Activated T-cell treated with anti-CD3 and anti-CD28 coated beads, Interleukin-2, amount 50 U/mL, for 24 hours (primary cell): ENCODE measurements at places on chromosomes 1 and 21.

DNA sequence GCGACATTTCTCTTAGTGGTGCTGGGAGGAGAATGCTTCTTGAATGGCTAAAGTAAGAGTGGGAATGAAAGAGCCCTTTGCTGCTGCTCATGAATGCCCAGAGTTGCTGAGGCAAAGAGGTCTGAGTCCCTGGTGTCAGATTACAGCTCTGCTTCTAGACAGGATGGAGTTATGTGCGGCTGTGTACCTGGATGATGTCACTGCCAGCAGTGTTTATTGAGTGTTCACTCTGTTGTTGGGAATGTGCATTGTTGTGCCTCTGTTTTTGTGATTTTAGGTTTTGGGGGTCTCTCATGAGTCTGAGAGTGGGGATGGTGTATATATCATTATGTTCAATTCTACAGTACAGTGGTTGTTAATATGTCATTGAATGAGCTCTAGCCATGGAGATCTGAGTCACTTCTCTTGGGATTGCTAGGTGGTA, 2.7 kb downstream of the CDC14A start:
- DNase-seq = no peak

DNA sequence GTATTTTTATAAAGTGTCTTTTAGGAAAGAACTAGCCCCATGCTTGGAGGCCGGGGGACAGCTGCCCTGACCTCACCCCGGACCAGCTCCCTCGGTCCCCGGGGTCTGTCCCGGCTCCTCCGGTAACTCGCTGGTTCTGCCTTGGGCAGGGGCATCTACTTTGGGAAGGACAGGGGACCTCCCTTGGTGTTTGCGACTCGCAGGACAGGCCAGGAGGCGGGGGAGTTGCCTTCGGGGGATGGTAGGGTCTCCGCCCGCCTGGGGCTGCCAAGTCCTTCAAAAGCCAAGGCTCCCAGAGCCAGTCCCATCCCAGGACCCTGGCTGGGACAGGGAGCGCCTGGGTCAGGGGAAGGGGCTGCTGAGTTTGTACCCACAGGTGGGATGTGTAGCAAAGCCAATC, 157.9 kb downstream of the PEX14 start:
- no peak for DNase-seq

GRCh38 chr21:45590246-45590725, 48.0 kb upstream of the SLC19A1 start:
- DNase-seq = peak; percentile 83

DNA sequence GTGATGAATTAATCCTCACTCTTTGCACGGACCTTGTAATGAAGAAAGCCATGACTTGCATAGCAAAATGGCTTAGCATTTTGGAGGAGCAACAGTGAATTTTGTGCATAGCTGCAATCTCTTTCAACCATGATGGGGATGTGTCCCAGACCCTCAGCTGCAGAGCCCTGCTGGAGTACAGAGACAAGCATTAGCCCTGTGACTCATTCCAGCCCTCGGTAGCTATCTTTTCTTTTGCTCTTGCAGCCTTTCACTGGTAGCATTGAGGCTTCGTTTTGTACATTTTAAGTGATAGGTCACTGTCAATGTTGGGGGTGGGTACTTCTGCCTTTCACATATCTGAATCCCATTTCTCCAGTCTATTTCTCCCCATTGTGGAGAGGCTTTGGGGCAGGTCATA, 58.4 kb downstream of the SLC35F3 start:
- no peak for DNase-seq

DNA sequence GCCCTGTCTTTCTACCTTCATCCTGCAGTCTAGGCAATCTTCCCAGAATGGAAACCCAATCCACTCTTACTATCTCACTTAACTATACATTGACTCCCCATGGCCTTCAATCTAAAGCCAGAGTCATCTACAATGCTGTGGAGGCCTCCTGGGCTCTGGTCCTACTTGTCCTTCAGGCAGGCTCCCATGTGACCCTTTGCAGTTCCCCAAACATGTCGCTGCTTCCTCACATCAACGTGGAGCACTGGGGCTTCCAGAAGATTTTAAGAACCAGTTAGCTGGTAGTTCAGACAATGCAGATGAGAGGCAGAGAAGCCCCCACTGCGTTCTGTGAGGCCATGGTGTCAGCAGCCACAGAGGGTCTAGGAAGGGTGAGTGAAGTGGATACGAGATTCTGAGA, 18.6 kb downstream of the LYPD8 start:
- DNase-seq = no peak

- DNase-seq = no peak
Measured at GRCh38 chr1:97174039-97174704, 452.6 kb downstream of the PTBP2 start.

DNA sequence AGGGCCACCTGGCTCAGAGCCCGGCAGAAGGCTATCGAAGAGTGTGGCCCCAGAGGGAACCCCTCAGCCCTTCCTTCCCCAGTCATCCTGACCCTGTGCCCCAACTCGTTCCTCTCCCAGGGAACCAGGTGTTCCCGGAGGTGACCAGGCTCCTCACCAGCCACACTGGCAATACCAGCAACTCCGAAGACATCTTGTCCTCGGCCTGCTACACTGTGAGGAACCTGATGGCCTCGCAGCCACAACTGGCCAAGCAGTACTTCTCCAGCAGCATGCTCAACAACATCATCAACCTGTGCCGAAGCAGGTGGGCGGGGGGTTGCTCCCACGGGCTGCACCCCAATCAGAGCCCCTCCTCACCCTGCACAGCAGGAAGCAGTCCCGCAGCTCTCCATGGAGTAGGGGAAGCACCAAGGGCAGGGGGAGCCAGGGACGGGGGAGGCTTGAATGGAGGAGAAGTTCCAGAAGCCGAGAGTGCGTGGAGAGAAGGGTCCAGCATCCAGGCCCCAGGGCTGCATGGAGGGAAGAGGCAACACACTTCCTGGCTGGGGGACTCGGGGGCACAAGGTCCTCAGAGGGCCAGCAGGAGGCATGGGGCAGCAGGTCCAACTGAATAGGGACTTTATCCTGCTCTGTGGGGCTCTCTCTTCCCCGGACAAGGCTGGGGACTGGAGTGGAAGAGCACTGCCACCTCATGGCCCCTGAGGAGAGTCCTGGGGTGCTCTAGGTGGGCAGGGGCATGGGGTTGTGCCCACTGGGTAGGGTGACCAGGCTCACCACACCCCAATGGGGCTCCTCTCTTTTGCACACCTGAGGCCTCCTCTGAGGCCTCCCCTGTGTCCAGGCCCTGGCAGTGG, 41.7 kb downstream of the PKP1 start:
- DNase-seq = no peak

DNA sequence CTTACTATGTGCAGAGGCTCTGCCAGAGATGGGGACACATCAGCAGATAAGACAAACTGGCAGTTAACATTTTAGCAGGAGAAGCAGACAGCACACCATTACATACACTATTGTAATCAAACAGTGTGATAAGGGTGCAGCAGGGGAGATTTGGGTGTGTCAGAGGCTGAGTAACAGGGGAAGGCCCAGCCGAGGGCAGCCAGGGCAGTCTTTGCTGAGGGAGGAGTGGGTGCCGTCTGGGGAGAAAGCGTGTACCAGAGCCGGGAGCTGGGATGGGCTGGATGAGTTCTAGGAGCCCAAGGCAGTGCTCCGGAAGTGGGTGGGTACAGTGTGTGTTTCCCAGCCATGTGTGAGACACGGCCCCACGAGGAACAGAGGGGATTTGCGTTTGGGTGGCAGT, 31.2 kb downstream of the KCNA10 start:
- no peak for DNase-seq

GRCh38 chr1:24727501-24728216, 17.6 kb upstream of the CLIC4 start:
- DNase-seq = no peak

DNA sequence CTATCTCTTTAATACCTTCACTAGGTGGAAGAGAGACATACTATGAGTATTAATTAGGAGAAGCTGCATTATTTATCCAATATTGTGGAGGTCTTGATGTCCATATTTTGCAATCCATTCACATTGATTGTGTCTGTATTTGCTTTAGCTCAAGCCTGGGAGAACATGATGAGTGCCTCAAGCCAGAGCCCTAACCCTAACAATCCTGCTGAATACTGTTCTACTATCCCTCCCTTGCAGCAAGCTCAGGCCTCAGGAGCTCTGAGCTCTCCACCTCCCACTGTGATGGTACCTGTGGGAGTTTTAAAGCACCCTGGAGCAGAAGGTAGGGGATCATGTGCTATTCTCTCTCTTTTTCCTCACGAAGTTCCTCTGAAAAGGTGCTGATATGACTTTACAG, 99.5 kb downstream of the CC2D1B start:
- no peak for DNase-seq

GRCh38 chr1:197284966-197285365, 16.9 kb downstream of the CRB1 start:
- no peak for DNase-seq

- DNase-seq = no peak
Measured at GRCh38 chr1:217369996-217370551, 260.8 kb downstream of the GPATCH2 start.
